ENCODE measurements at places on chromosomes 5 and 9. TPM values are rescaled to one million over a fixed set of nuclear protein-coding genes. Genes with fewer than 3 reads are reported as not detected.

DNA sequence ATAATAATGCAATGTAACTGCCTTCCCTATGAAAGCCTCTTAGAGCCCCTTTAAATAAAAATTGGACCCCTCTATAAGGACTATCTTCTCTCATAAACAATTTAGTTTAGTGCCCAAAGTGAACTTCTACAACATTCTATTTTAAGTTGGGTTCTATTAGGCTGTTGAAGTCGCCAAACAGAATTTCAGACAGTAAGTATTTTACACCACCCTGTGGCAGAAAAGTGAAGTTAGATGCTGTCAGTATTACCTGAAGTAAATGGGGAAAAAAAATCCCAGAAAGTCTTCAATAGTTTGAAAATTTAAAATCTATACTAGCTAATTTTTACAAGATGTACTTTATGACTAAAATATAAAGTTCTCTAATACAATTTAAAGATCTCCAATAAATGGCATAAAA is 29.5 kb downstream of the CAAP1 start:
- no peak for DNase-seq

DNA sequence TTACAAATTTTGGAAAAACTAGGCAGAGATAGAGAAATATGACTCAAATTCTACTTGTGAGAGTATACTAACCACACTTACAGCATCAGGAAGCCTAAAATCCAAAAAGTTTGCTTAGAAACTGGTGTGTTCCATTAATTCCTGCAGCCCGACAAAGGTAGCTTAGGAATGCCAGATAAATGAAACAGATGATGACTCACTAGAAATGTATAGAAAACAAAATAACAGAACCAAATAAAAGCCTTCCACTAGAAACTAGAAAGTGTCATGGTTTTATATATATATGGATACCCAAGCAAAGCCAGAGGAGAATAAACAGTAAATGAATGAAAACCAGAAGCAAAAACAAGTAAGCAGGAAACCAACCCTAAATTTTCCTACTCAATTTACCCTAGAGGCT is 272.2 kb upstream of the PRDM9 start:
- no peak for DNase-seq

- DNase-seq = no peak
Observed at GRCh38 chr5:6135977-6136376, 242.4 kb downstream of the MED10 start.

The AQP3 gene
- 203 TPM for total RNA-seq

GRCh38 chr9:71602652-71603051 is 165.7 kb downstream of the CEMIP2 start:
- DNase-seq = no peak
